ENCODE measurements at places on chromosomes 2 and 18.

DNA sequence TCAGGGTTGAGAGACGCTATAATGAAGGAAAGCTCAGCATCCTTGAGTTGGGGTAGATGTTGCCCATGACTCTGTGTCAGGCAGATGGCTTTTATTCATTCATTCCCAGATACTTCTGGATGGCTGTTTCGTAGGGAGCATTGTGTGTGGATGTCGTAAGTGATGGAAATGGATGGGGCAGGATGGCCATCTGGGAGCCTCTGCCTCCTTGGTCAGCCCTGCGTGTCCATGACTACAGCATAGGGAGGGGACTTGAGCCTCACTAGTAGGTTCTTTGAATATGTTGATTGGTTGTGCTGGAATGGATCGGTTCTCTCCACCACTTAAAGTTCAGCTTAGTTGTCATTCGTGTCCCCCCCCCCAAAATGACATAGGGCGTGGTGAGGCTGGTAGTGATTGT lies 44.9 kb downstream of the TGOLN2 start:
- no peak for DNase-seq

GRCh38 chr2:7007846-7008741 lies 90.9 kb downstream of the RNF144A start:
- no peak for DNase-seq

- no peak for DNase-seq
Measured at GRCh38 chr2:8030573-8031303, 651.1 kb upstream of the ID2 start.

- no peak for DNase-seq
Measured at GRCh38 chr2:185745864-185746859, 7.6 kb downstream of the FSIP2 start.

DNA sequence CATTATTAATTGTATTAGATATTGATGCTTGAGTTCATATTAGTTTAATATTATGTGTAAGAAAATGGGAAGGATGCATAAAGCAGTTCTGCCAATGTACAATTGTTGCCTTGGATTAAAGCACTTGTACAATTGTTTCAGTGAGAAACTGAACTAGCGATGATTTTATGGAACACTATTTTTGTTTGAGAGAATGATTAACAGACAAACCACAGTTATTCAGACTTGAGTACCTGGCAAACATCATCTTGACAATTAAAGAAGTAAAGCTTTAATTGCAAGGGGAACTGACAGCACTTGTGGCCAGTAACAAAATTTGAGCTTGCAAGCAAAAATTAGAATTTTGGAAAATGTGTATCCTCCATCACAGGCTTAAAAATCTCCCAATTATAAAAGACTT lies 214.3 kb downstream of the RIT2 start:
- no peak for DNase-seq
